Calu3 (cell line): ENCODE measurements at places on chromosomes 11 and 22. TPM values are rescaled to one million over a fixed set of nuclear protein-coding genes. Genes with fewer than 3 reads are reported as not detected.
A peak's percentile ranks its signal among the peaks of the same experiment; 100 is the strongest.

DNA sequence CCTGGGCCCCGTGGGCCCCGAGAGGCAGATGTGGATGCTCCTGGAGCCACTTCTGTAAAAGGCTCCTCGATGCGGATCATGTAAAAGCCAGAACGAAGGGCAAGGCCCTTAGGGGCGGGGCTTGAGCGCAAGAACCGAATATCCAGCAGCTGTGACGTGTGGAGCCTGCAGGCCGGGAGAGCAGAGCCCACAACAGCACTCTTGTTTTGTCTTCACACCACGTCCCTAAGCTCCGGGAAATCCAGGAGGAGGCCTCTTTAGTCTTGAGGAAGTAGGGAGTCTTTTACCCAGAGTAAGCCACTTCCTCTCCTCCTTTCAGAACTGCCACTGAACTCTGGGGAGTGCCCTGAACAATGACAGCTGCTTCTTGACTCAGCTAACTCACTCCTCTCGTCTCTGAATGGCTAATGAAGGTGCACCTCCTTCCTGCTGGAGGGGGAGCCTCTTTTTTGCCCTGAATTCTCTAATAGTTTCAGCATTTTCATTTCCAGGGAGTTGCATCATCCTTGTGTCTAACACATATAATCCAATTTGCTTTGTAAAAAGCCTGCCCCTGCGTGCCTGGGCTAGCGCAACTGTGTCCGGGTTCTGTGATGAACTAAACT lies 12.5 kb downstream of the L3MBTL2 start:
- DNase-seq: no peak

Gene MPEG1
- total RNA-seq: not detected in 2 replicates

- no peak for DNase-seq
Measured at GRCh38 chr11:69328231-69328630, 34.3 kb downstream of the MYEOV start.

GRCh38 chr22:46674367-46674781 lies 54.2 kb downstream of the GRAMD4 start:
- DNase-seq: no peak

GRCh38 chr22:45781966-45782365 lies 110.3 kb downstream of the ATXN10 start:
- DNase-seq: no peak

DNA sequence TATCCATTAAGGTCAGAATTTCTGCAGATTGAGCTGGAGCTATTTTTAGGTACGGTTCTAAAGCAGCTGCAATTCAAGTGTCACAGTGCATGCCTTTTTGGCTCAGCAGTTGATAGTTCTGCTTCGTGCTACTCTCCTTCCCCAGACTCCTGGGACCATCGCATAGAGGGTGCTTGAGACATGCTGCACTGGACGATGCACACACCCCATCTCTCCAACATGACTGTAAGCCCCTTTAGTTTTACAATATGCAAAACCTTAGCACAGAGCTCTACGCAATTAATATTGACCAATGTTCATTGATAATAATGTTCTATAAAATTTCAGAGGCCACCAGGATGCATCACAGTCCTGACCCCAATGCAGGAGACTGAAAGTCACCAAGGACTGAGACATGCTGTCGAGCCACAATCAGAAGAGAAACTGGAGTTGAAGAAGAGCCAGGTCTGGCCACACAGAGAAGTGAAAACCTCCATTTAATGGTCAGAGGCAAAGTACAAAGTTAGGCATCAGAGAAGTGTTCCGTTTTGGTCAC lies 120.9 kb upstream of the ZC3H12C start:
- DNase-seq: no peak

DNA sequence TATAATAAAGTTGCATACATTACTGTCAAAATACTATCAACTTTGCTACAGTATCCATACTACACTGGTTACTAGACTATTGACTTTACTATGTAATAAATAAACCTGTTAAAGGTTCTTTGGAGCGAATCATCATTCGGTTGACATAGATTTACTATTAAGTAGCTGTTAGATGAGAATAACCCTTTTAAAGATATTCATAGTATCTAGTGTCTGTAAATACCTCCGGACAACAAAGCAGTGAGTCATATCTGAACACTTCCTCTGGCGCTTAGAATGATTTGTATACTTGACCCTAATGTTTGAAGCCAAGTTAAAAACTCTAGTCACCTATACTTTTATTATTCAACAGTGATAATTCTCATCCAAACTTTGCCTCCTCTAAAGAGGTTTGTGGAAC lies 84.7 kb downstream of the MSANTD4 start:
- DNase-seq: no peak

DNA sequence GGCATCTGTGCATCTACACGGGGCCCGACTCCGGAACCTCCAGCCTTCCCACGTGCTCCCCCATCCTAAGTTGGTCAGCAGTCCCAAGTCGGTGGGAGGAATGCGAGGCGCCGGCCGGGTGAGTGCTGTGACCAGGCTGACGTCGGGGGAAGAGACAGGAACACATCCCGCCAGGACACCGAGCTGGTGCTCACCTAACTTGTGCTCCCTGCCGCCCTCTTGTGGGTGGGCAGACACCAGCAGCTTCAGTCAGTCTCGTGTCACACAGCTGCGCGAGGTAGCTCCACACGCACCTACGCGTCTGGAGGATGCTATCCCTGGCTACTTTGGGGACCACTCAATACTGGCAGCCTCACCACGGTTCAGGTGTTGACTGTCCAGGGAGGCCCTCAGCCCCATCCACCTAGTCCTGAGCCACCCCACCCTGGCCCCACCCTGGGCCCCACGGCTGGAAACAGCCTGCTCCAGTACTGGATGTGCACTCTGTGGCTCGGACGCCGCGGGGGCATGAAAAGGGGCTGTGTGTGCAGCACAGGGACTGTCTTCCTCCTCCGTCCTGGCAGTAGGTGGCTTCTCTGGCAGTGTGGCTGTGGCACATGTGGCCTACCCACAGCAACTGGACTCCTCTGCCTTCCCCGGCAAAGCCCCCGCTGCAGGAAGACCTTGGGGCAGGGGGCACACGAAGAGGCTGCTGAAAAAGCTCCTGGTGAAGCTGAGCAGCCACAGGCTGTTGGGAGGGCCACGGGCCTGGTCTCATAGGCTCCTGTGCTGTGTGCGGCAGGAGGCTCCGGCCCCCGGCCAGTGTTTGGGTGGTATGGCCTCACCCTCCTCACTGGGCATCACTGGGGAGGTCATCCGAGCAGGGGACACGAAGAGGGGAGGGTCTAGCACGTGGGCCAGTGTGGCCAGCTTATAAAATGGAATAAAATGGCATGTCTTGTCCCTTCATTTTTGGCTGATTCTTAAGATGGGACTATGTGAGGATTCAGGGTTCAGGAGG lies 11.2 kb upstream of the BID start:
- DNase-seq: peak; percentile 92

GRCh38 chr11:72174302-72175070 lies 17.5 kb upstream of the FOLR1 start:
- no peak for DNase-seq
